Skeletal muscle tissue (tissue), 5 donors: ENCODE measurements at places on chromosomes 4 and X. TPM values are rescaled to one million over a fixed set of nuclear protein-coding genes. Genes with fewer than 3 reads are reported as not detected.

LDB2 gene
- total RNA-seq: 55.8 TPM

GPR82 gene
- not detected for total RNA-seq

ASMT gene
- not detected for total RNA-seq

TLR3 gene
- 1.0 TPM for total RNA-seq

EDA gene
- total RNA-seq: 11.0 TPM

TENM3 gene
- total RNA-seq: 29.7 TPM

CSAG3 gene
- not detected for total RNA-seq

FAM241A gene
- total RNA-seq: 2.1 TPM

ZCCHC12 gene
- 1.0 TPM for total RNA-seq

MAGEA8 gene
- not detected for total RNA-seq

HSFX3 gene
- not detected for total RNA-seq

GATA1 gene
- 1.6 TPM for total RNA-seq

OPRPN gene
- not detected for total RNA-seq

BST1 gene
- total RNA-seq: 5.2 TPM

KIT gene
- 11.5 TPM for total RNA-seq

DSPP gene
- not detected for total RNA-seq

ZNF41 gene
- total RNA-seq: 6.3 TPM

SUPT20HL1 gene
- total RNA-seq: not detected

STAP1 gene
- total RNA-seq: 0.52 TPM

RIPPLY1 gene
- total RNA-seq: not detected

CT83 gene
- total RNA-seq: not detected

RASGEF1B gene
- 9.9 TPM for total RNA-seq

SPATA18 gene
- 0.52 TPM for total RNA-seq

SSX1 gene
- not detected for total RNA-seq

GLRB gene
- 5.2 TPM for total RNA-seq
